Ammon's horn (tissue), 1 donor: ENCODE measurements at places on chromosomes 1 and 21.

DNA sequence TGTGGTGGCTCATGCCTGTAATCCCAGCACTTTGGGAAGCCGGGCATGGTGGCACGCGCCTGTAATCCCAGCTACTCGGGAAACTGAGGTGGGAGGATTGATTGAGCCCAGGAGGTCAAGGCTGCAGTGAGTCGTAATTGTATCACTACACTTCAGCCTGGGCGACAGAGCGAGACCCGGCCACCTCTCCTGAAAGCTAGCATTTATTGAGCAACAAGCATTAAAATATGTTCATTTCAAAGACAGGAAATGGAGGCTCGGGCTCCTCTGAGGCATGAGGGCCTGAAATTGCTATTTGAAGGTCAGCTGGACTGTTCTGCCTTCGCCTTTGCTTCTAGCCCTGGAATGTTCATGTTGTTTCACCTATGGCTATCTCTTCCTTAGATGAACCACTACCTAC, 34.5 kb downstream of the SPATA21 start:
- no peak for DNase-seq

- DNase-seq: no peak
Measured at GRCh38 chr1:84345220-84345619, 43.7 kb downstream of the SAMD13 start.

GRCh38 chr1:116001739-116002487, 25.6 kb downstream of the SLC22A15 start:
- DNase-seq: no peak

DNA sequence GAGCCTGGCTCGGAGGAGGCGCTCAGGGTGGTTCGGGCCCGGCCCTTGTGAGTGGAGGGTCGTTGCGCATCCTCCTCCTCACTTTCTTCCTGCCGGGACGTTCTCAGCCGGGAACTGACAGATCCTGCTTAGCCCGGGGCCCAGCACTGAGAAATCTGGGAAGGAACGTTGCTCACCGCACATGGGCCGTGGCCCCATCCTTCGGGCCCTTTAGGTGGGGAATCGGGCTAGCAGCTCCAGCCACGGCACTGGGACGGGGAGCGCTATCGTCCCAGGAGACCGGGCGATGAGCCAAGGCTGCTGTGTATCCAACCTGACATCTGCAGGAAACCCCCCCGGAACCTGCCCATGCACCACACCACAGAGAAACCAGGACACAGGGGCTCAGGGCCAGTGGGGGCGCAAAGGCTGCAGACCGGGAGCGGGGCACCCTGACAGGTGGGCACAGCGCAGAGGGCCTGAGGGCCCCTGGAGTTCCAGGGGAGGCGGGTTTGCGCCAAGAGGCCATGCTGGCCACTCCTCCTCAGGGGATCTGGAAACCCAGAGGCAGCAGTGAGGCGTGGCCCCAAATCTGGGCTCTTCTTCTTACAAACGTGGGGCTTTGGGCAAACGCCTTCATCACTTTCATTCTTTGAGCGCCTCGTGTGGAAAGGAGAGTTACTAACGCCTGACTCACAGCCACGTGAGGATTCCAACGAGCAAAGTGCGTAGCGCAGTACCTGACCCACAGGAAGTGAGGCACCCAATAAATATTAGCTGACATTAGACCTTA, at the start of gene SH2D5:
SH2D5 (minus strand) TSS at position 116 of the 772 bp plus-strand sequence. CDS start 4,659 bp downstream, outside the sequence.
- DNase-seq: peak; percentile 80

DNA sequence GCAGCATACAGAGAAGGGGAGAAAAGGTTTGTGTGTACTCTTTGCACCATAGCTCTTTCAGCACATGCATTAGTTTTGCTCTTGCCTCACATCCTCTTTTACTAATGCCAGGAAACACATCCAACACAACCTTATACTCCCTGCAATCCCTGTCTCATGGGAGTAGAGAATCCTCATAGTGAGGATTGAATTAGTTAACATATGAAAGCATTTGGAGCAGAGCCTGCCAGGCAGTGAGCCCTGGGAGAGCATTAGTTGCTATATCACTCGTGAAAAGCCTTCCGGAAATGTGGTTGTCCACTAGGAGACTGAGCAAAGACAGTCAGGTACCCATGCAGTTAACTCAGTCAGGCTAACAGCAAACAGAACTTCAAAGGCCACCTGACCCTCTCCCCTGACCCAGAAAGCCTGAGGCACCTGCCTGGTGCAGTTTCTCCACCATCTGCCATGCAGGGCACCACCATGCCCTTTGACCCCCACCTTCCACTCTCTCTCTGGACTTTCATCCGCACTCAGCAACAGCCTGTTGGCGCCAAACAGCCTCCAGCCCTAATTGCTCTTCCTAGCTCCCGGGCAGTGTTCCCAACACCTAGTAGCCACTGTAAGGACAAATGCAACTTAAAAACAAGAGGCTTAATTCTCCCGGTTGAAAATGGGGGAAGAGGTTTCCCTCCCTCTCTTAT, 14.9 kb upstream of the AGT start:
- DNase-seq: peak; percentile 74

DNA sequence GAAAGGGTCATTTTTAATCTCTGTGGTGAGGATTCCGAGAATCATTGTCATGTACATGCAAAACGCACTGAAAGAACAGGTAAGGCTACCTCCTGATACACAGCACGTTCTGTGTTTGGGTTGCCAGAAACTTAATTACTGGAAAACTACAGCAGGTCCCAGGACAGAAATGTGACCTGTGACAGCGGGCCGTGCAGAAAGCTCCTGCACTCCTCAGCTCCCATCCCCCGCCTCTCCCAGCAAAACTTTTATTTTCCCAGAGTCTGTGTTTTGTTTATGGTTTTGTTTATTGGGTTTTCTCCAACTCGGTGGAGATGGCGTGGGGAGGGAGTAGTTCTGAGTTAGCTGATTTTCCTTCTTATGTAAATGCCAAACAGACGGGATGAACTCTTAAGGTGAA, 44.7 kb downstream of the SLC44A3 start:
- DNase-seq: no peak

GRCh38 chr1:59025201-59025600, 241.4 kb upstream of the JUN start:
- no peak for DNase-seq

DNA sequence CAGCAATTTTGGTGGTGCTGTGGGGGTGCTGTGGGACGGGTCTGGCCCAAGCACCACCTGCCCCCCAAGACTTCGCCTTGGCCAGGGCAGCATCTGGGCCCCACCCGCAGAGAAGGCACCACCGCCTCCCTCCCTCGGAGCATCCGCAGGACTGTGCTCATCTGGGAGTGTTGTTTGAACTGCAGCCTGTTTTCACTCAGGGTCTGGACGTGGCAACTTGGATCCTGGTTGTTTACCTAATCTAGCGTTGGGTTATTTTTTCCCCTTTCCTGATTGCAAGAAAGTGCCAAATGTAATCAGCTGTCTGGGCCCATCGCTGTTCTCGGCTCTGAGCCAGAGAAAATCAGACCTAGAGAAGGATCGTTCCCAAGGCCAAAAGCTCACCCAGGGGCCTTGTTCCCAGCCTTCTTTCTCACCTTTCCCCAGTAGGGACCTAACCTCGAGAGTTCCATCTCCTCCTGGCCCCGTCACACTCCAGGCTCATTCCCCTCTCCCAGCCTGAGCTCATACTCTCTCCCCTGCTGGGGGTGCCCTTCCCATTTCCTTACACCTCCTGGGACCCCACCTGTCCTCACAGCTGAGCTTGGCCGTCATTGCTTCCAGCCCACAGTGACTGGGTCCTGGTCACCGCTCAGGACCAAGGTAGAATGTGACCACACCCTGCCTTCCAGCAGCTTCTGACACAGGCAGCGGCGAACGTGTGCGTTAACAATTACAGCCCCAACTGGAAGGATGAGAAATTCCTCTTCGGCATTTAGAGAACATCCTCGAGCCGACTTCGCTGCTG, 72.0 kb upstream of the FAM20B start:
- no peak for DNase-seq

- DNase-seq: no peak
Measured at GRCh38 chr1:244230470-244230869, 179.4 kb downstream of the ZBTB18 start.

GRCh38 chr1:91894036-91894761, 8.2 kb upstream of the TGFBR3 start:
- DNase-seq: no peak

DNA sequence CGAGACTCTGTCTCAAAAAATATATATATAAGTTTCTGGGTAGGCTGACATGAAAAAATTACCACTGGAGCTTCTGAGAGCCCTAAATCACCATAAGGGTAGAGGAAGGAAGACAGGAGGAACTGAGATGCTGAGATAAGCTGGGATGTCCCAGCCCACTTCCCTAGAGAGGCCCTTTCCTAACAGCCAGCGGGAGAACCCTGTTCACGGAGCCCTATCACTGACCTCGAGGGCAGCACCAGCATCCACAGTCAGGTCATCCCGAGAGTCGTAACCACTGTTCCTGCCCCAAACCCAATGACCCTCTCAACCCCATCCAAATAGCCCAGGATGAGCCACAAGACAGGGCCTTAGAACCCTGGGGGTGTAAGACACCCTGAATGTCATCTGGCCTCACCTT, 77.5 kb downstream of the CD34 start:
- DNase-seq: no peak

GRCh38 chr21:38825269-38825668, 19.5 kb downstream of the ETS2 start:
- DNase-seq: no peak

DNA sequence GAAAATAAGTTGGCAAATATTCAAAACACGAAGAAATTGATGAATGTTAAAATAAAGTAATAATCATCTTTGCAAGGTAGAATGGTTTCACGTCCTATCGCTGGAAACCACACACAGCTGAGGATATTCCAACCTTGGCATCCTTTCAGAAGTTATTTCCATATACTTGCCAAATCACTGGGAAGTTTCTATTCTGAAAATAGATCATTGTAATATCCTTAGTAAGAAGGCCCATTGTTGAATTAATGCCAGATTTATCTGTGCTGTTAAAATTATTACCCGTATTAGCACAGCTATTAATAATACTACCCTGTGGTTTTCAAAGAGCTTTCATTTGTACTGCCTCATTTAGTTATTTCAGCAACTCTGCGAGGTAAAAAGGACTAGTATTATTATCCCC, 81.1 kb downstream of the OLFM3 start:
- no peak for DNase-seq

- no peak for DNase-seq
Measured at GRCh38 chr1:198934901-198935305, 296.1 kb downstream of the PTPRC start.

DNA sequence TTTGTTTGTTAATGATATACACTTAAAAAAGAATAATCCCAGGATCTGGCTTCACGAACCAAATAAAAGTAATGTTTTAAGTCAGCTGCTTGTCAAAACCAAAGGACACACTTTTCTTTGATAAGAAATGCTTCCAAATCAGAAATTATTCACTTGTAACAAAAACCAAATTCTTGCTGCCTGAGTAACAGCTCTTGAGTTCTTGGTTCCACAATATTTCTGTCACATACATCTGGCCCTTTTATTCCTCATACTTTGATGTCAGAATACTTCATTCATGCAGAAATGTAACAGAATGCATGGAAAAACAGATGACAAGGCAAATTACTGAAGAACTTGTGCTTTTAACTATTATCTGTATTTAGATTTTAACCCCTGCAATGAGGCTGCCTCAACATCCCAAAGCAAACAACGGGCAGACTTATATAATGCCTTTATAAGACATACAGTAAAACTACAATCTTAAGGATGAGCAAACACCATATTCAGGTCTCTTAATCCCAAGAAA, 1.5 kb downstream of the VAMP4 start:
- DNase-seq: no peak

DNA sequence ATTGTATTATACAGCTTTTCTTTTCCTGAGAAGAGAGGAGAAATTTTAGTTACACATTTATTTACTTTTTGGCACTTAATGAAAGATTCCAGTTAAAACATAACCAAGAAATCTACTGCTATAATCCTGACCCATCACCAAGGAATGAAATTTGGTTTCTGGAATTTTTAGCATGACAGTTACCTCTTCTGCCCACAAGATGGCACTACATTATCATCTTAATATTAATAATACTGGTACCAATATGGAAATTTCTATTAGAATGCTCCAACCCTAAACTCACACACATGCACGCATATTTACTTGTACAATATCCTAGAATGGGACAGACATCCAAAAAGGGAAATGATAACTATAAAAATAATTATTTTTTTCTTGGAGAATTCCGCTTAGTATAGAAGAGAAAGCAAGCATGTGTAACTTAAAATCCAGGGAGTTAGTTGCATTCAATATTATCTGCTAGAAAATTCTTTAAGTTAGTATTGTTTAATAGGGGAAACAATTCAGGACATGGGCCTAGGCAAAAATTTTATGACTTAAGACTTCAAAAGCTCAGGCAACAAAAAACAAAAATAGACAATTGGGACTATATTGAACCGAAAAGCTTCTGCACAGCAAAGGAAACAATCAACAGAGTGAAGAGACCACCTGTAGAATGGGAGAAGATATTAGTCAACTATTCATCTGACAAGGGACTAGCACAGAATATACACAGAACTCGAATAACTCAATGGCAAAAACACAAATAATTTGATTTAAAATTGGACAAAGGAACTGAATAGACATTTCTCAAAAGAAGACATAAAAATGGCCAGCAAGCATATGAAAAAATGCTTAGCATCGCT, 37.4 kb downstream of the MAP3K21 start:
- no peak for DNase-seq

GRCh38 chr1:246860401-246860800, 71.3 kb downstream of the AHCTF1 start:
- DNase-seq: no peak

GRCh38 chr1:182408435-182409075, 8.1 kb upstream of the TEDDM1 start:
- no peak for DNase-seq

DNA sequence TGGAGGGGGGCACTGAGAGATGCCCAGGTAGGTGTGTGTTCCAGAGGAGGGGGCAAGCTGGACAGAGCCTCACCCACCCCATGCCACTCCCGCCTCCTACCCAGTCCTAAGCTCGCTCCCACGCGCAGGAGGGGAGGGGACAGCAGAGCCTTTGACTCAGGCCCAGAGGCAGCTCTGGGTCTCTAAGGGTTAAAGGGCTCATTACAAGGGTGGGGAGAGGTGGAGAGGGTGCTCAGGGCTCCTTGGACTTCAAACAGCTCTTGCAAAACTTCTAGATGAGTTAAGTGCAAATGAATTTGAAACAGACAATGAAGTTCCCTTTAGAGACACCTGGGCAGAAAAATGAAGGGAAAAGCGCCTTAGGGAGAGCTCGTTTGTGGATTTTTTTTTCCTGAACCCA, 104.2 kb upstream of the CASZ1 start:
- DNase-seq: no peak

DNA sequence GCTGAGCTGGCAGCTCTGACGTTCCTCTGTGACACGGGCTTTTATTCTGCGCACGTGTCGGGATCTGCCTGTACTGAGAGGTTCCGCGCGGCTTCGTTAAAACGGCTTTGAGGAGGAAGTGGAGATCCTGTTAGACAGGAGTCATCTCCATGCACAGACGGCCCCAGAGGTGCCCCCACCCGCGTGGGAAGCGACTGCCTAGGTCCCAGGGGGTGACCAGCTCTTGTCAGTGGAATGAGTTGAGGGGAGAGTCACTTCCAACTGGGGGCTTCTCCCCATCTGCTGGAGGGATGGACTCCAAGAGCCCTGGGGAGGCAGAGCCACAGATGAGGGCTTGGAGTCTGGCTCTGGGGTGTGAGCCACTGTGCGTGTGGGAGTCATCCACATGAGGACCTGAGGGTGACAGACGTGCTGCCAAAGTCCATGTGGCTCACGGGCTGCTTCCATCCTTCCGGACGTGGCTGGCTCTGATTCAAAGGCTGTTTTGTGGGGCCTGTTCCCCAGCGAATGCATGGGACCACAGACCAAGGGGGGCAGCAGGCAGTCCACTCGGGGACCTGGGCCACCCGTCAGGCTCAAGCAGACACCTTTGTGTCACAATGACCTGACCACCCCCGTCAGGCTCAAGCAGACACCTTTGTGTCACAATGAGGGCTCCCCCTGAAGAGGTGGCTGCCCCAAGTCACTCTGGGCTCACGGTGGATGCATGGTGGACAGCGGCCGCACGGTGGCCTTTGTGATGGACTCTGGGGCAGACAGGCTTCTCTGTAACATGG, 26.8 kb downstream of the PTTG1IP start:
- peak; percentile 60 for DNase-seq
